Central memory CD4-positive, alpha-beta T cell (primary cell): ENCODE measurements at places on chromosomes 2 and 18.

DNA sequence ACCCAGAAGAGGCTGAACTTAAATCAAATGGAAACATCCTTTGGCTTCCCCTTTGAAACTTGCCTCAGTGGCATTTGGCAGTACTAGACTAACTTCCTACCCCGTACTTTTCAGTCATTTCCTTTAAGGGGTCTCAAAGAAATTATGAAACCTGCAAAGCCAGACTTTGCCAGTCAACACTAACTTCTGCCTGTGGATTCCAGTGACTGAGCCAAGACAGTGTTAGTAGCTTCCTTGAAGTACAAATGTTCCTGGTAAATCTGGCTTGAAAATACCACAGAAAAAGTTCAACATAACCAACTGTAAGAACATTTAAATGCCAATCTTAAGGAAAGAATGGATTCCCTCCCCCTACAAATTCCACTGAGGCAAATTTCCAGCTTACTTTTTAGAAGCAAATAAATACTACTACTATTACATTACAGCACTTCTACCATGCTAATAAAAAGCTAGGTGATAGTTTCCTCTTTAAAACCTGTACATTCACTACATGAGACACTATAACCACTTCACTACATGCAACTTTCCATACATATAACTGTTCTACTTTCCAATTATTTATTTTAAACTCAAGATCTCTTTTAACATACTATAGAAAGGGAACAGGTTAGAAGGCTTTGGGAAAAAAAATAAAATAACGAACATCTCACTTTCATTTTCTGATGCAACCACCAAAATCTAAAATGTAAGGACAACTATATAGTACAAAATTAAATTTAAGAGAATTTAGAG is 2.4 kb downstream of the PELI1 start:
- DNase-seq, result no peak

DNA sequence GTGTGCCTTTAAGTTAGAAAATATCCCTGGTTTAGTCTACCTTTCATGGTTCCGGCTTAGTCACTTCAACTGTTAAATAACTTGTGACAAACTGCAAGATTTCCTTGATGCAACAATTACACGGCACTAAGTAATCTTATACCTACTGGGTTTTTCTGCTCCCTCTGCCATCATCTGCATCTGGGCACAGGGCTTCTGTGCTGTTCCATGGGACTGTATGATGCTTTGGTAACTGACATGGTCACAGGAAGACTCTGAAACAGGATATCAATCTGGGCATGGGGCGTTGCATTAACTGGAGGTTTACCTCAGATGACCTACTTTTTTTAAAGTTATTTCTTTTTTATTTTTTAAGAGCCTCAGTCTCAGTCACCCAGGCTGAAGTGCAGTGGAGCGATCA is 365.4 kb downstream of the SS18 start:
- no peak for DNase-seq

DNA sequence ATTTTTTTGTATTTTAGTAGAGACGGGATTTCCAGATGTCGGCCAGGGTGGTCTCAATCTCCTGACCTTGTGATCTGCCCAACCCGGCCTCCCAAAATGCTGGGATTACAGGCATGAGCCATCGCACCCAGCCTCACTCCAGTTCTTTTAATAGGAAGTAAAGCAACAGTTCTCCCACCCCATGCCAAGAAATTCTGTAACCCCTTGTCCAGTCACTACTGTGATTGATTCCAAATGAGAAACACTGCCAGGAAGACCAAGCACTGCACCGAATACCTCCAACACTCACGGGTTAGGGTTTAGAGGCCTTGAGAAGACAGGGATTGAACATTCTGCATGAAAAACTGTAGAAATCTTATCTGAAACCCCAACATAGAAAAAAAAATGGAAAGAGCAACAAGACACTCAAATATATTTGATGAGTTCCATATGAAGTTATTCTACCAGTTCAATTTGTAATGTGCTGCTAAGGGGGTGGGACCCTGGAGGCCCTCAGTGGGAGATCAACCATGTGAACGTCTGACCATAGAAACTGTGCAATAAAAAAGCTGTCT is 48.2 kb upstream of the BIN1 start:
- DNase-seq, result no peak

GRCh38 chr18:51039138-51040112 is 9.4 kb downstream of the SMAD4 start:
- no peak for DNase-seq

DNA sequence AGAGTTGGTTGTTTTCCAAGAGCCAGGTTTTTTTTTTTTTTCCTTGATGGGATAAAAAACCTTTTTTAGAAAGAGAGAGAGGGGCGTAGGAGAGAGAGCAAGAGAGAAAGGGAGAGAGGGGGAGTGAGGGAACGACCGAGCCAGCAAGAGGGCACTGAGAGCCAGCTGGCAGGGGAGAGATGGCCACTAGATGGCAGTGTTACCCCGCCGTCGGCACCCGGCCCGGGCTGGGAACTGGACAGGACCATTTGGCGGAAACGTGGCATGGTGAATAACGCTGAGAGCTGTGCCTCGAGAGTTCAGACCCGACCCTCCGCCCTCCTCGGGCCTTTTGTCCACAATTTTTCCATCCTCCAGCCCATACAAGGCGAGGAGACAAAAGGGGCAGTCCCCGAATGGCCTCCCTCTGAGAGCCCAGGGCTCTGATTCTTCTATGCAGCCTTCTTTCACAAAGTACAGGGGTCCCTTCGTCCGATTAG is 286.7 kb upstream of the VRK2 start:
- DNase-seq, result peak; percentile 44

- DNase-seq, result no peak
Observed at GRCh38 chr2:9668687-9669345, 38.0 kb upstream of the YWHAQ start.

DNA sequence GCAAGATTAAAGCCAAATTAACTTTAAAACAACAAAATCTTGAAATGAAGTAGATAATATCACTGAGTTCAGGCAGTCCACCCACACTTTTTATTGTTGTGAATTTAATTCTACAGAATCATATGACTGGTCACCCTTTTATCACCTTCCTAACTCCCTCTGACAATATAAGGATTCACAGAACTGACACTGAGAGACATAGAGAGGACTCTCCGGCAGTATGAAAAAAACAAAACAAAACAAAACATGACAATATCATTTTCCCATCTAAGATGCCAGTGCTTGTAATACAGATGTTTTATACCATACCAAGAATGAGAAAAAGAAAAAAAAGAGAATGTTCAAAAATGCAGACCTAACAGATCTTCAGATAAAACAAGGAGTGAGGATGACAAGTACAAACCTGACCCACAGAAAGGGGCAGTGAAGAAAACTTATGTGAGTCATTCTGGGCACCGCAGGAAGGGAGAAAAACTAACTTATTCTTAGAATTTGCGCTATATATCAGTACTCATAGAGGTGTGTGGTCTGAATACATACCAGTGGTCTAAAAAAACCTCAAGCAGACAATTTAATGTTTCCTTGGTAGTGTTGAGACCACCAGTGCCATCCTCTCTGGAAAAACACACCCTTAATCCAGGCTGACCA is 136.6 kb downstream of the ZAP70 start:
- no peak for DNase-seq

- no peak for DNase-seq
Observed at GRCh38 chr2:212892193-212892592, 259.2 kb downstream of the IKZF2 start.

DNA sequence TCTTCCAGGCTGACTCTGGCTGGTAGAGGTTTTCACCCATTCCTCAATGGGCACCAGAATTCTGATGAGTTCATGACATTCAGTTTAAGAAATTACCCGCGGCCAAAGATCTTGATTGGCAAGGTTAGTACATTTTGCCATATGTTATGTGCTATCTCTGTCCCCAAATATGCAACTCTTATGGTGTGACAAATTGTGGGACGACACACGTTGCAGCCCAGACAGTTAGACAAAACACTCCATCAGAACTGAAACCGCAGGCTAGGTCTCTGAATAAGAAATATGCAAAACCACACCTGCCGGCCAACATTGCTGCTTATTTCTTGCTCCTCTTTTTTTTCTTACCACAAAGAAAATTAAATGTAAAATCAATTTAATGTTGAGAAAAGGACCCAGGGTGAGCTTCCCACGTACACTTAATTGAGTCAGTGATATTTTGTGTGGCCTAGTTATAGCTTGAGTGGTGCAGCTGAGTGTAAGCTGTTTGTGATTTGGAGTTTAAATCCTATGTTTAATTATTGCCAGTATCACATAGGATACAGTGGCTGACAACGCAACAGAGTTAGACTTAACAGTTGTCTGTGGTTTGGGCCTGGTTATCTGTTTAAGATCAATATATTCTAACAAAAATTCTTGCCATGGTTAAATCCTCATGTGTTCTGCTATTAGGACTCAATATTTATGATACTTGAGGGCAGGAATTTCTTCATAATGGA is 35.7 kb upstream of the LTBP1 start:
- no peak for DNase-seq

- no peak for DNase-seq
Observed at GRCh38 chr2:169066897-169067296, 2.5 kb upstream of the DHRS9 start.

GRCh38 chr2:23239374-23239773 is 145.6 kb upstream of the KLHL29 start:
- DNase-seq, result no peak

GRCh38 chr18:58842978-58843687 is 21.5 kb upstream of the ZNF532 start:
- DNase-seq, result no peak

DNA sequence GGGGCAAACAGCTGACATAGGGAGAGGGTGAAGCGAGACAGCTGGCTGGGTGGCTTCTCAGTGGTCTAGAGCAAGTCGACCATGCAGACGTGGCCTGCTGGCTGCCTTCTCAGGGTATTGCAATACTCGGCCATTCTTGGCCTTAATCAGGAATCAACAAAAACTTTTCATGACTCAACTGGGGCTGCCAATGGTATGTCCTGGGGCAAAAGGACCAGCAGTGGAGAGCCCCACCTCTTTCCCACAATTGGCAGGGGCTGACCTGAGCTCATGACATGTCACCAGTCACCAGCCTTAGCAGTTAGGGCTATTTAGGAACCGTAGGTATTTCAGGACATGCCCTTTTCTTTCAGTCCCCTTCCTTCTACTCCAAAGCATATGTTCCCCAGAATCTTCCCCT is 19.1 kb downstream of the PLA2R1 start:
- no peak for DNase-seq

GRCh38 chr2:22694300-22694699 is 690.7 kb upstream of the KLHL29 start:
- DNase-seq, result no peak

DNA sequence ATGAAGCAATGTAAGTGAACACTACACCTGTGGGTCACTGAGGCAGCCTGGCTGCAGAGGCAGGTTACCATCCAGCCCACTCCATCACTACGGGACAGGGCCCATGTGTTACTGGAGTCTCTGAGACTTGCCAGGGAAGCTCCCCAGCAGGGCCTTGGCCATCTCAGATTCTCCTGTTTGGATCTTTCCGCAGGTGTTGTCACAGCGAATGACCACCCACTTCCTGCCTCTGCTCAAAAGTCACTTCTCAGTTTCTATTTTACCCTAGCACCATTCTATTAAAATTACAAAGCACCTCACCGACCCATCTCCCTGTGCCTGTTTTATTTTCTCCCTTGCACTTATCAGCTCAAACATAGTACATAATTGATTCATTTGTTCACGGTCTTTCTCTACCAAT is 34.5 kb upstream of the L3MBTL4 start:
- no peak for DNase-seq

DNA sequence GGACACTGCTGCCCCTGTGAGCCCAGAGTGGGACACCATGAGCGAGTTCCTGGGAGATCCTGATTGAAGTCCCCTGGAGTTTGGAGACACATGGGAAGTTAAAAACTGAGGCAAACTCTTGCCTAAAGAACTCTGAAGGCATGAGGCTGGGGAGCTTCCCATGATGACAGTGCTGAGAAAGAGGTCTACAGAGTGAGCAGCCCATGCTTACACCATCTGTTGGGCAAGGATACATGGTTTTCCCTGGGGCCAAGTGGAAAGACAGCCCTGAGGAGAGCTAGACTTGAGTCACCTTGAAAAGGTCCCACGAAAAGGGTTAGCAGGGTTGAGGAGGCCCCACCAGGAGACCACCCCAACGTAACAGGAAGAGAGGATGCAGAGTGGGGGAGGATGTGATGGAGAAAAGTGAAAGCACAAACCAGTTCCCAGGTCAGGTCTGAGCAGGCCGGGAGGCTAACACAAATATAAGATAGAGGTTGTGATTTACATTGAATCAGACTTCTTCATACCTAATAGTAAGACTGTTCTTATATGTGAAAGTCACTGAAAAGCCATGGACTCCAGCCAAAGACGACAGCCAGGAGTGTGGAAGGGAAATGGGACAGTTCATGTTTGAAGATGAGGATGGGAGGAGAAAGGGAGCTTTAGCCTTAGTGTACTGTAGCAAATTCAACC is 13.5 kb upstream of the FEZ2 start:
- DNase-seq, result no peak

DNA sequence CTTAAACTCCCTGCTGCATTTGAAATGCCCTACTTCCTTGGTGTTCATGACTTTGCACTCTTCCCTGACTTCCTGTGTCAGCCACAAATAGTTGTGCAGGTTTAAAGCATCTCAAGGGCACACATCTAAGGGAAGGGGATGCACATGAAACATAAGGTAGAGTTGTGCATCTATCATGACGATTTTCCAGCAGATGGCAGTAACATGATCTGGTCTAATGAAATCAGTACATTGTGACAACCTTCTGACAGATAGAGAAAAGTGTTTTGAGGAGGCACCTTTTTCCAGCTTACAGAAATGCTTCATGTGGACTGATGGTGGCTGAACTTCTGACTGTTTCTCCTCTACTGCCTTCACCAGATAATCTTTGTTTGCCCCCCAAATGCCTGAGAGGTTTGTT is 238.9 kb downstream of the XIRP2 start:
- no peak for DNase-seq
